ENCODE measurements at places on chromosomes 6 and 20. TPM values are rescaled to one million over a fixed set of nuclear protein-coding genes. Genes with fewer than 3 reads are reported as not detected.

- DNase-seq, result no peak
Observed at GRCh38 chr6:43995137-43995536, 132.1 kb downstream of the MRPL14 start.

The ELOVL2 gene
- polyA plus RNA-seq, result 11.3 TPM

The WFDC10B gene
- polyA plus RNA-seq, result not detected

GRCh38 chr6:125481056-125481455 lies 179.3 kb upstream of the HDDC2 start:
- no peak for DNase-seq

DNA sequence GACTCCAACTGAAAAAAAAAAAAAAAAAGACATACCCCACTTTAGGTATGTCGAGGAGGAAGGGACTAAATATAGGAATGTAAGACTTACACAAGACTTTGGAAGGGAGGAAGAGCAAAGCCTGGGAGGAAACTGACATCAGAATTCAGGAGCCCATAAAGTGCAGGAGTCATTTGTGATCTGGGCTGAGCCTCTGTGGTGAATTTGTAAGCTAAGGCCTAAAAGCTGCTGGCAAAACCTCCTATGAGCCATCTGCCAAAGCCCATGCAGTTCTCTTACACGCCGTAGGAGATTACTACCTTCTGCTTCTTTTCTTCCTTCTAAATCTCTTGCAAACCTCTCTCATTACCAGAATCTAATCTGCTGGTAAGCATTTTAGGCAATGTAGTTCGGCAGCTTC lies 52.0 kb upstream of the THEMIS start:
- DNase-seq, result no peak

DNA sequence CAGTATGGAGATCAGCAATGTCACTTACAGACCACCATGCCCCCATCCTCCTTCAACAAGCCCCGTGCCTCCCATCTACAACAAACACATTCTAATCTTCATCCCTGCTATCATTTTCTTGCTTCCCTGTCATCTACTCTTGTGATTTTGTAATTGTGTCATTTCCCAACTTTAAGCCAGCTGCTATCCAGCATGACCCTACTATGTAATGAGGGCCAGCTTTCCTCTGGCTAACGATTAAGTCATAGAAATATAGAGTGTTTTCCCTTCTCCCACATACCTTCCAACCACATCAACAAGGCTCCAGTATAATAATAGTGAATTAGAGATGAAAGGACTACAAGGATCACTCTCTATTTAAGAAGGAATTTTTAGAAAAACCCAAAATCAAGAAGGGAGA lies 607.0 kb downstream of the TENT5A start:
- DNase-seq, result no peak

The OR12D3 gene
- polyA plus RNA-seq, result not detected

DNA sequence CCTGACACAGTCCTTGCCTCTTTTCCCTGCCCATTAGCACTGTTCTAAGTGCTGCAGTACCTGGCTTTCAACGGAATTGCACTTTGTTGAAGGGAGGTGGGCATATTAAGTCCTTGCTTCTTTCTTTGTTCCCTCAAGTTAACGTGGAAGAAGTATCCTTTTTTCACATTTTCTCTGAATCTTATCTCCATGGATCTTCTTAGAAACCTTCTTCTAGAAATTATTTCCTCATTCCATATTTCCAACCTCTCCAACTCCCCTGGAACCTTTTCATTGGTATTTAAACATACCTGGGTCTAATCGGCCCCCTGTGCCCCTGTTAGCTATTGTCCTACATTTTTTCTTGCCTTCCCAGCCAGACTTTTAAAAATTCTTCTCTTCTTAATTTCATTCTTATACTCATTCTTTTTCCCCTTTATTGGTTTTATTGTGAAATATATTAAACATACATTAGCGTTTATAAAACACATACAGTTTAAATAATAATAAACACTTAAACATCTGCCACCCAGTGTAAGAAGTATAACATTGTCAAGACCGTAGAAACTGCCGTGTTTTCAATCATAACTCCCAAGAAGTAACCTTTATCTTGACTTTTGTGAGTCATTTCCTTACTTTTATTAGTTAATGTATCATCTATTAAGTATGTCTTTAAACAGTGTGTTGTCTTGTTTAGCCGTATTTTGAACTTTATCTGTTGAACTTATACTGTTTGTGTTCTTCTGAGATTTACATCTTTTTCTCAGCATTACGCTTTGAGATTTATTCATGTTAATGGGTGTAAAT lies 118.2 kb downstream of the CDKAL1 start:
- no peak for DNase-seq

- DNase-seq, result no peak
Observed at GRCh38 chr6:170455335-170455979, 97.7 kb downstream of the PSMB1 start.

GRCh38 chr20:48236000-48236970 lies 451.0 kb upstream of the SULF2 start:
- DNase-seq, result no peak

All from renal cortex interstitium (tissue), 15 donors.